ENCODE measurements at places on chromosomes 4 and X.

GRCh38 chr4:112069110-112069509 lies 76.1 kb upstream of the FAM241A start:
- no peak for DNase-seq

DNA sequence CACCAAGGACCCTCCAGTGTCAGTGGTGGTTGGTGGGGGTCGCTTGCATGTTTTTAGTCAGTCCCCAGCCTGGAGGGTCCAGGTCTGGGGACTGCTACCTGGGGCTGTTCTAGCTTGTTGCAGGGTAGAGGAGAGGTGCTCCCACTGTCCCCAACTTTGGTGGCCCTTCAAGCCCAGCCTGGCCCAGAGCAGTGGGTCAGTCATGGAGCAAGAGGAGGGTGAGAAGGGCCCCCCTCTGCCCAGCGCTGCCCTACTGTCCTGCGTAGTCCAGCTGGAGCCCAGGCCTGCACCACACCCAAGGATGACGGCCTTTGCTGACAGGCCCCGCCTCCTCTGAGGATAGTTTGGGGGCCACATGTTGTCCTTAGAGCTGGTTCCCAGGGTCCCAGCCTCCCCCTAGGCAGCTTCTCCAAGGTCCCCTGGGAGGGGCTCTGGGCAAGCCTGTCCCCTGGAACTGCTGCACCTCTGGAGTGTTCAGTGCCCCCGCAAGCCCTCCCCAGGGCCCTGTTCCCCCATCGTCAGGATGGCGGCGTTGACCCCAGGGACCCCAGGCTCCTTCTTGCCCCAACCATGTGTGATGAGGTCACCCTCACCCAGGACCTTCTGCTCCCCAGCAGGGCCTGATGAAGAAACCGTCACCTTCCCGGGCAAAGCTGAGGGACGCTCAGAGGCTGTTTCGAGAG lies 6.8 kb downstream of the CFAP99 start:
- no peak for DNase-seq

- DNase-seq, result no peak
Measured at GRCh38 chr4:152939621-152940020, 3.5 kb downstream of the FHDC1 start.

DNA sequence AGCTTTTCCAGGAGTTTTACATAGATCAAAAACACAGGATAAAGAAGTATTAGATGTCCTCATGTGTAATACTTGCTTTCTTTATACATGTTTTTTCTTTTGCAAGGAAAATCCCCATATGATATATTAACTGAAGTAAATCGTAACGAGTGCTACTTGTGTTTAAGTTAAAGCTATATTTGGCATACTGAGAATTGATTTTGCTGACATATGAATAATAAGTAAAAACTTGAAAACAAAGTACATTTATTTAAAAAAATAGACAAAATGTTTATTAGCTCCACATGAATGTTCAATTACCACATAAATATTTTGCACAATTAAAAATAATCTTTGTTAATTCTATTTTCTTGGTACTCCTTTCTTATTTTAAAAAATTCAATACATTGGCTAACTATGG lies 884.7 kb downstream of the FSTL5 start:
- DNase-seq, result no peak

GRCh38 chrX:33336783-33337182 lies 125.4 kb upstream of the DMD start:
- no peak for DNase-seq

GRCh38 chr4:186708554-186708953 lies 15.1 kb downstream of the FAT1 start:
- DNase-seq, result no peak

- no peak for DNase-seq
Measured at GRCh38 chr4:180766045-180766444, 1477.2 kb upstream of the TENM3 start.

DNA sequence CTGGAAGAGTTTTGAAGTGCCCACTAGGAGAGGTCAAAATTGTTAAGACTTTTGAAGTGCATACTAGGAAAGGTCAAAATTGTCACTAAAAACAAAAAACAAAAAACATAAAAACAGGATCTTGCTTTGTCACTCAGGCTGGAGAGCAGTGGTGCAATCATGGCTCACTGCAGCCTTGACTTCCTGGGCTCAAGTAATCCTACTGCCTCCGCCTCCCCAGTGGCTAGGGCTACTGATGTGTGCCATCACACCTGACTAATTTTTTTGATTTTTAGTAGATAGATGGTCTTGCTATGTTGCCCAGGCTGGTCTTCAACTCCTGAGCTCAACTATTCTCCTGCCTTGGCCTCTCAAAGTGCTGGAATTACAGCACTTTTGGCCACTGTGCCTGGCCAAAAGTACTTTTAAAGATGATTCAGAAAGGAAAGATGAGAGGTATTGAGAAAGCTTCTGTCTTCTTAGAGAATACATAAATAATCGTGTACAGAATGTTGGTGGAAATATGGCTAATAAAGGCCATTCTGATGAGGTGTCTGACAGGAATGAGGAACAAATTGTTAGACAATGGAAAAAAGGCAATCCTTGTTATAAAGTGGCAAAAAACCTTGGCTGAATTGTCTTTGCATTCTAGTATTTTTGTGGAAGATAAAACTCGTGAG lies 43.3 kb upstream of the STX18 start:
- DNase-seq, result no peak

DNA sequence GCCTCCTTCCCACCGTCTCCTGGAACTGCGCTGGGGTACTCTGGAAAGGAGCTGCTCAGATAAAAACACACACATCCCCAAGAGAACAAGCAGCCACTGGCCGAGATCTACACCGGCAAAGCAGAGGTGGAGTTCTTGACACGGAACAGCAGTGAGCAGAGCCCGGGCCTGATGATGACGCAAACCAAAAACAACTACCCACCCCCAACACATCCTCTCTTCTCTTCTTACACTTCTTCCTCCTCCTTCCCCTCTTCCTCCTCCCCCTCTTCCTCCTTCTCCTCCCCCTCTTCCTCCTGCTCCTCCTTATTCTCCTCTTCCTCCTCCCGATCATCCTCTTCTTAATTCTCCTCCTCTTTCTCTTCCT lies 4.6 kb downstream of the PNMA5 start:
- DNase-seq, result no peak

DNA sequence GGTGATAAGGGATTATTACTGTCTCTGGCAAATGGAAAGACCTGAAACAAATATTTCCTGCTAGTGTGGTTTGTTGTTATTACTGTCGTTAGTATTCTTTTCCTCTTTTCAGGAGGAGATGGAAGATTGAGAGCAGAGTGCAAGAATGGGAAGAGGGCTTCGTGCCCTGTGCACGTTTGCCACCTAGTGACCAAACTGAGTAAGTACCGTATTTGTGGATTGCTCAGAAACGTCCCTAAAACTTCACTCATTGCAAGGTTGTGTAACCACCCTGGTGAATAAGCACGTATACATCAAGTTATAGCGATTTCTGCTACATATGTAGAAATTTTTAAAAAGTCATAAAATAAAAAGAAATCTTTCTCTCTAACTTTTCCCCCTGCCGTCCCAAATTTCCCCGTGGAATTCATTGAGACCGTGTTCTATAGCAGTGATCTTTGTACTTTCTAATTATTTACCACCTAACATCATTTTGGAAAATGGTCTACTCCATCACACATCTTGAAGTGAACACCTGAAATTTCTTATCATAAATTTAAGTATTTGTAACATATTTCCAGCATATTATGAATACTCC lies 24.3 kb downstream of the LINC00632 start:
- DNase-seq, result no peak

DNA sequence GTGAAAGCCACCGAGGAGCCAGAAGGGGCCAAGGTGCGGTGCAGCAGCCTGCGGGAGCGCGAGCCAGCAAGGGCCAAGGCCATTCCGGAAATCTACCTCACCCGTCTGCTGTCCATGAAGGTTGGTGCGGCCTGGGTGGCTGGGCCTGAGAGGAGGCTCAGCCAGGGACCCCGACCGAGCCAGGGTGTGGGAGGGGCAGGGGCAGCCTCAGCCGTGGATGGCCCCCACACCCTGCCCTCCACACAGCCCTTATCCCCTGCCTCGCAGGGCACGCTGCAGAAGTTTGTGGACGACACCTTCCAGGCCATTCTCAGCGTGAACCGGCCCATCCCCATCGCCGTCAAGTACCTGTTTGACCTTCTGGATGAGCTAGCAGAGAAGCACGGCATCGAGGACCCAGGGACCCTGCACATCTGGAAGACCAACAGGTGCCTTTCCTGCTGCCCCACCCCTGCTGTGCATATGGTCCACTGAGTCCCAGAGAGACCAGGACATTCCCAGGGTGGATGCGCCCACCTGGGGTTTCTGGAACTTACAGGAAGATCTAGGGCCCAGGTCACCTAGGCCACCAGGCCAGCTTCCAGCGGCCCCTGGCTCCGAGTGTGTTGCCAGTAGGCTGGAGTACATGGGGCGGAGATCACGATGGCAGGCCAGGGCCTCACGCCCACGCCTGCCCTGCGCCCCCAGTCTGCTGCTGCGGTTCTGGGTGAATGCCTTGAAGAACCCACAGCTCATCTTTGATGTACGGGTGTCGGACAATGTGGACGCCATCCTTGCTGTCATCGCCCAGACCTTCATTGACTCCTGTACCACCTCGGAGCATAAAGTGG lies 3.4 kb upstream of the SRPK3 start:
- DNase-seq, result no peak

DNA sequence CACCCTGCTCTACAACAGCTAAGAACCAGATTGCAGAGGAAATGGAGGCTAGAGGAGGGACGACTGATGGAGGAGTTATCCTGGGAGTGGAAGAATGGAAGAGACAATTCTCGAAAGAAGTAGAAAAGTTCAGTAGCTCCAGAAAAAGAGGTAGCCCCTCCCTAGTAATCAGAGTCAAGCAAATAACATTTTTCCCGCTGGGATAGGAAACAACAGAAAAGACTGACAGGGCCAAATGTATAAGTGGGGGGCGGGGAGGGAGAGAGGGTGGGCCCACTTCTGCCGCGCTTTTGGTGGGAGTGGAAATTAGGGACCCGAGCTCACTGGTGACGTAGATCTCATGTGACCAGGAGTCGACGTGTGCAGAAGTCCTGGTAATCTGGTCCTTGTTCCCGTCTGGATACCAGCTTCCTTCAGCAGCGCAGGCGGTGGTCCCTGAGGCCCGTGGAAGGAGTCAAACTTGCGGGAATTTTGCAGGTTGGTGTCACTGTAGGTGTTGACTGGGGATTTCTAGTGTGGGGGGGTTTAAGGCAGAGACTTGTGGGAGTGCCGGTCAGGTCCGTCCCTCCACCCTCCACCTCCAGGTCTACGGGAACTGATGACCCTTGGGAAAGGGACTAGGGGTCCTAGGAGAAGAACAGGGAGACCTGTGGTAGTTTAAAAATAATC lies at the start of gene TCEAL9:
Gene TCEAL9 (plus strand): TSS at position 377 of the 669 bp plus-strand sequence. CDS start 1,179 bp downstream, outside the sequence.
- DNase-seq, result no peak

DNA sequence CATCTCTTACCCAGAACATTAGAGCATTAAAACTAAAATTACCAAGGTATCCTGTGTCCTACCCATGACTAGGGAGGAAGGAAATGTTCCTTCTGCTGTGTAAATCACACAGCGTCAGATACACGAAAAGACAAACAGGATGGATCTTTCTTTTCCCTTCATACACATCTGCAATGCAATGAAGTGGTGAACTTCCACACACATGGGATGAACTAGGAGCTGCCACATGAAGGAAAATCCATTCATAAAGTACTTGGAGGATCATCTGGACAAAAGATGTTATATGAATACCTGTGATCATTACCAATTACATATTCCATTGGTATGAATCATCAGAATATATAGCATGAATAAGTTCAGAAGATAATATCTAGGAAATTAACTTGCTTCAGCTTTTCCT lies 46.2 kb downstream of the LDB2 start:
- no peak for DNase-seq

GRCh38 chrX:100654261-100654660 lies 10.3 kb downstream of the SRPX2 start:
- no peak for DNase-seq

DNA sequence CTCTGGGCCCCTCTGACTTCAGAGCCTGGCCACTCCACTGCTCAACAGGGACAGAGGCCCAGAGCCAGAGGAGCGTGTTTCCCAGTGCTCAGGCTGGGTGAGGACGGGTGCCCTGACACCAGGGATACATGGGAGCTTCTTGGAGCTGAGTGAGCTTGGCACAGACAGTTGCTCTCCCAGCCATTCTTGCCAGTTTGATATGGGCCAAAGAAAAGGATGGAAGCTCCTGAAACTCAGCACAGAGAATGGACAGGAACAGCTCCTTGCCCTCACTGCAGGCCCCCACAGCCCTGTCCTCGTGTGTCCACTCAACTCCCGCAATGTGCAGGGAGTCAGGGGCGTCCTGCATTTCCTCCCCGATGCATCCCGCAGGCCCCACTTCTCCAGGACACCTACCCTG lies 38.8 kb downstream of the NSG1 start:
- DNase-seq, result no peak

DNA sequence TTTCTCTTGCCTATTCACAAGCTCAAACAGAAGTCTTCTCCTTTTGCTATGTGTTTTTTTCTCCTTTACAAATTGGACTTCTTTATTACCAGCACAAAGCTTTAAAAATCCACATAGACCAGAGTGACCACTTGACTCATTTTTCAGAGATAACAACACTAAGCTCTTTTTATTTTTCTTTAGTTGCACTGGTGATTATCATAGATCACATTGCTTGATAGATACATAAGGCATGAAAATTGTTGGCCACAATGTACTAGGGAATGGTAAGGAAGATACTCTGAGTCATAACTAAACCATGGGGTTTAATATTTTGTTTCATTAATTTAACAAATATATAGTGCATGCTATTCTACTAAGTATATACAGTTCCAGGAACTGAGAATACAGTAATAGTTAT lies 159.0 kb downstream of the GASK1B start:
- DNase-seq, result no peak

GRCh38 chr4:20302336-20302735 lies 50.6 kb downstream of the SLIT2 start:
- no peak for DNase-seq

DNA sequence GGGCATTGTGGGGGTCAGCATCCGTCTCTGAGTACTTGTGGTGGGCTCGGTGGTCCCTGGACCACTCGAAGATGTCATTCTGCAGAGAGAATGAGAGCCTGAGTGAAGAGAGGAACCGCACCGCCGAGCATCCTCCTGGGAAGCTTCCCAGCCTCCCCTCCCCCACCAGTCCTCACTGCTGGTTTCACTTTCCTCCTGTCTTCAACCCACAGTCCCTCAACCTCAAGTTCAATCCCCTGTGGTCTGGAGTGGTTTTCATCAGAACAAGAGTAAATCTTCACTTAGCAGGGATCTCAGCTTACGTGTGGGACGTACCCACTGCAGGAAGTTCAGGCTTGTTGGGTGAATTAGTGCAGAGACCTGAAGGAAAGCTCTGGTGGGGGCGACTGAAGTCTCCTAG lies 117.8 kb downstream of the SCD5 start:
- DNase-seq, result no peak

DNA sequence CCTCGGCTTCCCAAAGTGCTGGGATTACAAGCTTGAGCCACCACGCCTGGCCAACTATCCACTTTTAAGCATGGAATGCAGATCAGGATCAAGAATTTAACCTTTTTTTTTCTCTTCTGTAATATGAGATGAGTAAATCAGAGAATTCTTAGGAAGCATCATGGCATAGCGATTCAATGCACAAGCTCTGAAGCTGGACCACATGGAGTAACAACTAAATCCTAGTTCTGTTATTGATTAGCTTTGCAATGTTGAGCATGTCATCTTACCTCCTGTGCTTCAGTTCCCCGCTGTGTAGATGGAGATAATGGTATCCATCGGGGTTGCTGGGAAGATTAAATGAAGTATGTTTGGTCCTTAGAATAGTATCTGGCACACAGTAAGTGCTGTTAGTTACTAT lies 1.9 kb upstream of the SNX25 start:
- no peak for DNase-seq

GRCh38 chr4:134888156-134888555 lies 686.6 kb upstream of the PABPC4L start:
- DNase-seq, result no peak

Measured in activated naive CD8-positive, alpha-beta T cell treated with anti-CD3 and anti-CD28 coated beads, Interleukin-2, amount 50 U/mL, for 16 hours (primary cell).